Progenitor cell of endocrine pancreas (in vitro differentiated cells): ENCODE measurements at places on chromosomes 13 and 19. TPM values are rescaled to one million over a fixed set of nuclear protein-coding genes. Genes with fewer than 3 reads are reported as not detected.

The ATP12A gene
- 1.9 TPM in 2 replicates for total RNA-seq

The PLIN5 gene
- 5.7 and 8.1 TPM in 2 replicates for total RNA-seq

The ZNF578 gene
- 2.8 and 3.0 TPM in 2 replicates for total RNA-seq

The MAP1S gene
- 74.9 and 94.2 TPM in 2 replicates for total RNA-seq

GRCh38 chr13:46679369-46680120, 117.4 kb downstream of the ESD start:
- no peak overlapping the region for H3K27ac ChIP-seq
- H3K4me1 ChIP-seq = peaks cover 31% of the 10 kb centered on the region
- no peak for DNase-seq
- peaks cover 2% of the 10 kb centered on the region for H3K36me3 ChIP-seq
- no peaks in the 10 kb centered on the region for H3K27me3 ChIP-seq

GRCh38 chr19:19145684-19146608, 7.7 kb upstream of the TMEM161A start:
- H3K4me1 ChIP-seq = no peaks in the 10 kb centered on the region
- H3K27ac ChIP-seq = no peak overlapping the region
- no peak overlapping the region for H3K4me3 ChIP-seq
- peak; percentile 85 for DNase-seq
- peaks cover 10% of the 10 kb centered on the region for H3K27me3 ChIP-seq
- no peaks in the 10 kb centered on the region for H3K36me3 ChIP-seq

DNA sequence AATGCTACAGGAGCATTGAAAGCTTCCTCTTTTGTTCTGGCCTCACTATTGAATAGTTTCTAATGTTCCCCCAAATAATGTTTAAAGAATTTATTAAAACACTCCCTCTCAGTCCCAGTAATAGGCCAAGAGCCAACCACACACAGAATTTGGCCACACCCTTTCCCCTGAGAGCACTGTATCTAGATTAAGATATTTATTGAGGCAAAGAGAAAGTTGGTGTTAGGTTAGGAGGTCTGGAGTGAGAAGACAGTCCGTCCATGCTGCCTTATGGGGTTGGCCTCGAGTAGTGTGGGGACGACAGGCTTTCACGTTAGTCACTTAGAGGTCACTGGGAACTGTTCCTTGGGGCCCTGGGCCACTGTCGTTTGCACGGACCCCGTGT, 122.9 kb upstream of the RNF113B start:
- H3K4me1 ChIP-seq = peaks cover 72% of the 10 kb centered on the region
- no peak overlapping the region for H3K4me3 ChIP-seq
- H3K36me3 ChIP-seq = peaks cover 2% of the 10 kb centered on the region
- H3K27ac ChIP-seq = peak overlapping the region; percentile 48

GRCh38 chr13:95341441-95341840, 40.2 kb upstream of the ABCC4 start:
- no peaks in the 10 kb centered on the region for H3K27me3 ChIP-seq
- H3K36me3 ChIP-seq = no peaks in the 10 kb centered on the region
- DNase-seq = no peak
- no peak overlapping the region for H3K27ac ChIP-seq
